ENCODE measurements at places on chromosomes 2 and 18.

DNA sequence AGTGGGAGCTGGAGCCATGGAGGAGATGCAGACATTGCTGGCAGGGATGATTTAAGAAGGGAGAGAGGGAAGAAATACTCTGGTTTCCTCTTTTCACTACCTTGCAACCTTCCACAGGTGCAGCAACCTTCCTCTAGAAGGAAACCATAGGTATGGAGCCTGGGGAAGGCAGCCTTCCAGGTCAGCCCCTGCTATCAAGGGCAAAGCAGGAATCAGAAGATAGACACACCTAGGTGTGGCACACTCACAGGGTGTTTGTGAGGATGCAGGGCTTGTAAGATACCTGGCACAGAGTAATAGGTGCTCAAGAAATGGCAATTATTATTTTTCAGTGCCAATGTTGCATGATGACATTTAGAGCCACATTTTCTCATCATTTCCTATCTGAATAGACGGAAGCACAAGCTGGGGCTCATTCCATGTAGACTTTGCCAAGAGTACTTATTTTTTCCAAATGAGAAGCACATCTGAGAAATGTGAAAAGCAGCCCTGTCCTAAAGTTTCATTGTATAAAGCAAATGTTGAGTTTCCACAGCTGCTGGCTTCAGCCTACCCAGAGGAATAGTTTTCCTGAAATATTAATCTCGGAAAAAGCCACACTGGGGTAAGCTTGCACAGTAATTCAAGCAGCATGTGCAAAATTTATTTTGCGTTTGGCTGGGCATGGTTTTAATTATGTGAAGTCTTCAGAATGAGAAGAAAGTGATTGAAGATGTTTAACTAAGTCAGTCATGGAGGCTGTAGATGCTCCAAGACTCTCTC lies 20.6 kb downstream of the EVA1A start:
- DNase-seq = no peak

DNA sequence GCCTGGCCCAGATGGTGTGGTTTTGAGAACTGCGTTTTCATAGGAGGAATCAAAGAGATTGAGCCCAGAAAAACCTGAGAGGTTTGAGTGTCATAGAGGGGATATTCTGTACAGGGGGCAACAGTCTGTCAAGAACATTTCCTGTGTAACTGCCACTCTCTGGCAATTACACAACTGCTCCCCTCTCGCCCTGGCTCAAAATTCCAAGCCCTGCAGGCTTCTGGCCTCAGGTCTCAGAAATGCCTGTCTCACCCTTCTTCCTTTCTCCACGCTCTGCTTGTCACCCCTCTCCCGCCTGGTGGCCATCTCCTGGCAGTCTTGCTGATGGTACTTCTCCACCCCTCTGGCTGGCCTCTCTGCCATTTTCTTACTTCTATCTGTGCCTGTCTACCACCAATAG lies 4.0 kb downstream of the VAMP5 start:
- DNase-seq = no peak

GRCh38 chr2:195337597-195337996 lies 319.4 kb upstream of the SLC39A10 start:
- DNase-seq = no peak

DNA sequence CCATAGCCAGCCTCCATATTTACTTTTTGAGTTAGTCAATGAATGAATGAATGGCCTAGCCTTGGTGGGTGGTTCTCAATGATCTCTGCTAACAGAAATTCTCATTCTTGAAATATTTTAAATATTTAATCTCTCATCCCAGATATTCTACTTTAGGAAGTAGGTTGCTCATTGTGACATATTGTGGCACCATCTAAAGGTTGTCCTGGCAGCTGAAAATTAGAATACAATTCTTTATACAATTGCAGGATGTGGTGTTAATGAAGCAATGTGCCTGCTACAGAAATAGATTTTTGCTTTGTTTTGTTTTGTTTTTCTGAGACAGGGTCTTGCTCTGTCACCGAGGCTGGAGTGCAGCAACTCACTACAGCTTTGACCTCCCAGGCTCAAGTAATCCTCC lies 35.8 kb downstream of the SCG2 start:
- no peak for DNase-seq

GRCh38 chr2:237732070-237732469 lies 66.5 kb upstream of the RBM44 start:
- DNase-seq = no peak

DNA sequence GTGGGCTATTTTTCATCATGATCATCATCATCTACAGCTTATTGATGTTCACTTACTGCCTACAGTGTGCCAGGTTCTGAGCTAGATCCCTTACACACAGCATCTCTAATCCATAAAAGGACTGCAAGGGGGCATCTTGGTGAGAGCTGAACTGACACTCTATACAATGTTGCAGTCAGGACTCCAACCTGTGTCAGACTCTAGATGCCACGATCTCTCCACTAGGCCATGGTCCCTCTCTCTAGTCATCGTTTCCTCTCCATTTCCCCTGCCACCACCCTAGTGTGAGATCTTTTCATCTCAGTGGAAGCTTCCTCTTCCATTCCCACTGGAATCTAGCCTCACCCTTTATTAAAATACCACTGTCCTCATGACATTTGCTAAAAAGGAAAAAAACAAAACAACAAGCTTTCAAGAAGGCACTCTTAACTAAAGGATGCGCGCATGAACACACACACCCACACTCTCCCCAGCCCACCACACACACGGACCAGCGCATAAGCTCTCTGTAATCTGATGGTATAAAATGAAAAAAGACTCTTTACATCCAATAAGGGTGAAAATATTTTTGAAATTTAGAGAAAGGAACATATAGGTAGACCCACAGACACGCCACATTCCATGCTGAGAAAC lies 93.4 kb upstream of the THOC1 start:
- DNase-seq = no peak

GRCh38 chr2:63378589-63378988 lies 209.7 kb downstream of the WDPCP start:
- no peak for DNase-seq

DNA sequence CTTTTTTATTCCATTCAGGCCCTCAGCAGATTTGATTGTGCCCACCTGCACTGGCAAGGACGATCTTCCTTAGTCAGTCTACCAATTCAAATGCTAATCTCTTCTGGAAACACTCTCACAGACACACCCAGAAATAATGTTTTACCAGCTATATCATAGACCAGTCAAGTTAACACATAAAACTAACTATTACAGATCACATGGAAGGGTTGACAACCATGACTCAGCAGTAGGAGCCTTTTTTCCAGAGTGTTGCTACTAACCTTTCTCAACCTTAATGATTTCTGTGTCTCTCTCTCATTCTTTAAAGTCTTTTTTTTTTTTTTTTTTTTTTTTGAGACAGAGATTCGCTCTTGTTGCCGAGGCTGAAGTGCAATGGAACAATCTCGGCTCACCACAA lies 143.5 kb upstream of the MSH6 start:
- no peak for DNase-seq

GRCh38 chr18:80229363-80229762 lies 18.0 kb downstream of the PARD6G start:
- no peak for DNase-seq

DNA sequence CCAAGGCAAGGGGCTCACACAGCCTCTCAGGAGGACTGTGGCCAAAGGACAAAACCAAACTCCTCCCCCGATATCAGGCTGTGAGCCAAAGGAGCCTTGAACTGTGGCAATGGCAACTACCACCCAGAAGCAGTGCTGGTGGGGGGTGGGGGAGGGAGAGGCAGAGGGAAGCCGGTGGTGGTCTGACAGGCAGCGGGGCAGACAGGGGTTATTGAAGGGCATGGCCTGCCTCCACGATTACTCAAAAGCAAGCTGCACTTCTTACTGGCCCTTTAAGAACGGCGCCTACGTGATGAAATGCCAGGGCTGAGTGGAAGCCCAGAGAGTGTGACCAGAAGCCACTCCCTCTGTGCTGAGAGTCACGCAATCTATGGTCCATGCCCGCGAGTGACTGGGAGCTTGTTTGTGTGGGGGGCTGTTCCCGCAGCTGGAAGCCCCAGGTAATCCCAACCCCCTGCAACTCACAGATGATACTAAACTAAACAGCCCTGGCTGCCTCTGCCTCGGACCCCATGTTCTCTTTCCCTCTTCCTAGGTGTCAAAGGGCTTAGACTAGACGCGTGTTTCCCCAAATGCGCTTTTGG lies 128.2 kb upstream of the CXCR4 start:
- DNase-seq = no peak

- no peak for DNase-seq
Measured at GRCh38 chr2:43848214-43848613, 9.4 kb downstream of the ABCG8 start.

GRCh38 chr2:169172151-169172735 lies 102.9 kb downstream of the DHRS9 start:
- no peak for DNase-seq

DNA sequence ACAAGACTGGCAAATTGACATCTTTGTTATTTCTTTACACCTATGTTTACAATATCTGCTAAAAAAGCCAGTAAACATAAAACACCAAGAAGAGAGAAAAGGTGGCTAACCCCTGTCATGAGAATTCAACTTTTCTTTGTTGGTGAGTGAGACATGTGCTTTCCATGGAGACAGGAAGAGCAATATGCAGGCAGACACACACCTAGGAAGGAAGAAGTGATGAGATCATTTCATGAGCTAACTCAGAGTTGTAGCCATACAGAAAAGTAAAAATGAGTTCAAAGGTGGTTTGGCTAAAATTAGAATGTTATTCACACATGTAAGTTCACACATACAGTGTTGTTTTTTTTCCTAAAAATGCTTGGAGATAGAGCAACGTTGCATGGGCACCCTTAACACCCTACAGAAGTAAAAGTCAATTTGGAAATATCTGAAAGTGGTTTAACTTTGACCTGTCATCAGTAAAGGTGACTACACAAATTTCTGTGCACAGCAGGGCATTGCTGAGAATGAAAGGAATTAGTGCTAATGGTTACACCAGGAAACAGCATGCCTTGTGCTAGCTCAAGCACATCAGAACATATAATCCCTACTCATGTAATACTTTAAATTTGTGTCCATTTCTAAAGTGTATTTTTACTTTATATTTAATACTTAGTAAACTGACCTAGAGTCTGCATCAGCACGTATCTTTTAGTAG lies 557.6 kb downstream of the CBLN2 start:
- DNase-seq = no peak

- no peak for DNase-seq
Measured at GRCh38 chr2:161090411-161090810, 69.8 kb upstream of the TANK start.

- no peak for DNase-seq
Measured at GRCh38 chr2:57884281-57884680, 162.3 kb upstream of the VRK2 start.

DNA sequence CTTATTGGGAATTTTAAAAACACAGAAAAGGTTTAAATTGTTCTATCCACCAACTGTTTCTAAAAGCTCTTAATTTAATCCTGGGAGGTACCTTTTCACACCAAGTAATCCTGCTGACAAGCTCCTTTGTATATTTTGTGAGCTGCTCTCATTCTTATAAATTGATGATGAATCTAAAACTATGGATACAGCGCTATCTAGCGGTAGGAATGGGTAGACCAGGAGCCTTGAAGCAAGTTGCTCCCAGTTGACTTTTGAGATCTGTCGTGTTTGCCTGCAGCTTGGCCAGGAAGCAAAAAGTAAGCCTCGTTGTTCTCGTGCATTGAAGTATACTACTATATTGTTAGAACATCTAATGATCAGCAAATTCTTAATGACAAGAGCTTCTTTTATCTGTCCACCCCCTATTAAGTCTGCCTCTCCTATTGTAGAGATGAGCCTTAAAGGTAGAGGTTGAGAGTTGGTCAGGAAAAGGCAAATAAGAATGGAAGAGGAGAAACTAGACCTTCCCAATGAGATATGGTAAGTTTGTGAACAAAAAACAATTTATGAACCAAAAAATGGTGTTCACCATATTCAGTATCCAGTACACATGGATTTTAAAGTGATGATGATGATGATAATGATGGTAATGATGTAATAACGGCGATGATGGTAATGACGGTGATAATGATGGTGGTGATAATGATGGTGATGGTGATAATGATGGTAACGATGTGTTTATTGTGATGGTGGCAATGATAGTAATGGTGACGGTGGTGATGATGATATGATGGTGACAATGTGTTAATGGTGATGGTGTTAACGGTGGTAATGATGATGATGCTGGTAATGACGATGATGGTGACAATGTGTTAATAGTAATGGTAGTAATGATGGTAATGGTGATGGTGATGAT lies 212.1 kb upstream of the NCKAP5 start:
- peak; percentile 76 for DNase-seq

DNA sequence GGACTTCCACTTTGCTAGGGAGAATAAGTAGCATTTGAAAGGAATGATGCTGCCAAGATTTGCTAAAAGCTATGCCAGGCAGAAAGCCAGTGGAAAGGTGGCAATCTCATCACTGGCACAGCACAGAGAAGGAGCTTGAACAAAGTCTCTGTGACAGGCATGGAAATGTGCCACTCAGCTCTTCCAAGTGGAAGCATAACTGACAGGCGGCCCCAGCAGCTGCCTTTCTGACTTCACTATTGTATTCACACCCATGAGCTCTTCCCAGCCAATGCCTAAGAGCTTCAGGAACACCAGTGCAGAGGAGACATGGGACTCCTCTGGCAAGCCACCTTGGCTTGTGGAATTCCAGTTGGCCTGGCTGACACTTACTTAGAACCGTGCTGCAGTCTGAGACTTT lies 134.6 kb upstream of the REG3G start:
- no peak for DNase-seq

- DNase-seq = no peak
Measured at GRCh38 chr2:1186421-1186820, 226.8 kb upstream of the TPO start.

DNA sequence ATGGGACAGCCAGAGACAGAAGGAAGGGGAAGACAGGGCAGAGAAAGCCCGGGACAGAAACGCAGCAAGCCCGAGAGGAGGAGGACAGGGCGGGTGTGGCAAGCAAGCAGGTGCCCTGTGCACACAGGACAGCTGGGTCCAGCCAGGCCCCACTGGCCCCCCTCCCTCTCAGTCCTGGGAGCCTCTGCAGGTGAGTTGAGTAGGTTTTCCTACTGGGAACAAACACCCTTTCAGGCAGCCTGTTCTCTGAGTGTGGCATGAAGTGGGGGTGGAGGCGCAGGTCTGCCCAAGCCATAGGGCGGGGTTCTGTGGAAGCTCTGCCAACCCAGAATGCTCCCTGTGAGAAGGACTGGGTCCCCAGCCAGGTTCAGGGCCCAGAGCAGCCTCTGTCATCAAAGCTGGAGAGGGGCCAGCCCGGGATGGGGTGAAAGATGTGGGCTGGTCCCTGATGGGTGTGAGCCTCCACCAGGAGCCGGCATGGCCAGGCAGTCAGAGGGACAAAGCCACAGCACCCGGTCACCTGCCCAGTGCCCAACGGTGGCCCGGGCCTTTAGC lies 129.4 kb downstream of the TFCP2L1 start:
- peak; percentile 73 for DNase-seq

DNA sequence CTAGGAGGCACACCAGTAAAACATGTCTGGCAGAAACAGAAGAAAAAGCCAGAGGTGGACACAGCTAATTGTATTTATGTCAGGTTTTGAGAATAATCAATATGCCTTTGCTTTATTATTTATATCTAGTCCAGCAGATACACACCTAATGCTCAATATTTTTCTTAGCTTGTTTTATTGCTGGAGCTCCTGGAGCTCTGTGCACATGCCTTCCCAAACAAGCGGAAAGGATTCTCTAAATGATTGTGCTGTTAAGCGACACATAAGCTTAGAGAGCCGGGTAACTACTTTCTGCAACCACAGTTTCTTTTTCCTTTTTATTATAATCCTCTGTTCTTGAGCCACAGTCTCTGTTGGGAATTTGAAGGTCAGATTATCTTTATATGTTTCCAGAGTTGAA lies 177.3 kb upstream of the ST6GAL2 start:
- DNase-seq = no peak

GRCh38 chr2:237733677-237734300 lies 64.8 kb upstream of the RBM44 start:
- DNase-seq = peak; percentile 76

All from prostate gland (tissue), 2 donors.